ENCODE measurements at places on chromosomes 1 and 21.

GRCh38 chr1:56070601-56071000 lies 508.8 kb downstream of the PLPP3 start:
- DNase-seq: no peak

DNA sequence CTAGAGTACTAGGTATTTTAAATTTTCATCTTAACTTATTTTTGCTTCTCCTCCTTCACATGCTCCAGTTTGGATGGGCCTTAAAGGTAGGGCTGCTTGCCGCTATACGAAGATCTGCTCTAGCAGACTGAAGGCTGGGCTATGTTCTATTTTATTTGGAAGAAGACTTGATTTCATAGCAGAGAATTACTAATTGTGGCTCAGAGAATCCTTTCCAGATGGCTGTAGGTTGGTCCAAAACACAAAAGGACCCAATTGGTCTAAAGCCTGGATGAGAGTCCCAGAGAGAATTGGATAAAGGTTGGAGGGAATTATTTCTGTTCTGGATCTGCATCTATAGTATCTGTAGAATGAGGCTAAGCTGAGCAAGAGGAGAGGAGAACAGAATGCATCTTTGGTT lies 719.4 kb upstream of the PTBP2 start:
- no peak for DNase-seq

- no peak for DNase-seq
Observed at GRCh38 chr1:8604041-8604945, 213.1 kb downstream of the RERE start.

DNA sequence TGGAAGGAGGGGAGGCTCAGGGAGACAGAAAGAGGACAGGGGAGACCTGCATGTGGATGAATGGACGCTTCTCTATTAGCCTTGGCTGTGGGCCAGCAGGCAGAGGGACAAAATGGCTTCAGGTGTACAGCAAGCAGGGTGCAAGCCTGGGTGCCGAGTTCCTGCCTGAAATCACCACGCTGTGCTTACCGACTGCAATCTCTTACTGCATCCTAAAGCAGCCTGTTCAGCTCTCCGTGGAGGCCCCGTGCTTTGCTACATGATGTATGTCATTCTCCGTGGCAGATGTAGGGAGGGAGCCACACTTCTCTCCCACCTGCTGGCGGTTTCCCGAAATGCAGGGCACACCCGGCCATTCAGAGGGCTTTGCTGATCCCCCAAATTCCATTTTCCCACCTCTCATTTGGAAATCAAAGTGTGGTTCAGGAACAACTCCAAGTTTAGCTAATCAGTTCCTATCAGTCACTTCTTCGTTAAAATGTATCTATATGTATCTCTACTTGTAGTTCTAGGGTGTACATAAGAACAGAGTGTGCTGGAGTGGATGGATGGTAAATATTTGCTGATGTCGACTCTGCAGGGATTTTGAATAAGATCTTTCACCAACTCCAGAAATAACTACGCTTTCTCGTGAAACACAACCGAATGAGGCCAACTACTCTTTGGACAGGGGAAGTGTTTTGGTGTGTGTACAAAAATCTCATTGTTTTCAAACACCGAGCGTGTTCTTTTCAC lies 122.3 kb upstream of the BACE2 start:
- DNase-seq: no peak

- no peak for DNase-seq
Observed at GRCh38 chr1:19735440-19736127, 64.1 kb downstream of the TMCO4 start.

- no peak for DNase-seq
Observed at GRCh38 chr1:20719871-20720620, 2.2 kb upstream of the KIF17 start.

GRCh38 chr1:81915937-81916336 lies 115.2 kb downstream of the ADGRL2 start:
- DNase-seq: no peak

- no peak for DNase-seq
Observed at GRCh38 chr21:30193201-30193600, 22.7 kb downstream of the CLDN8 start.

- no peak for DNase-seq
Observed at GRCh38 chr1:100793659-100794058, 74.1 kb downstream of the VCAM1 start.

GRCh38 chr1:32764826-32765569 lies 52.2 kb downstream of the YARS1 start:
- no peak for DNase-seq

GRCh38 chr1:161731981-161732718 lies 10.8 kb downstream of the FCRLB start:
- no peak for DNase-seq

DNA sequence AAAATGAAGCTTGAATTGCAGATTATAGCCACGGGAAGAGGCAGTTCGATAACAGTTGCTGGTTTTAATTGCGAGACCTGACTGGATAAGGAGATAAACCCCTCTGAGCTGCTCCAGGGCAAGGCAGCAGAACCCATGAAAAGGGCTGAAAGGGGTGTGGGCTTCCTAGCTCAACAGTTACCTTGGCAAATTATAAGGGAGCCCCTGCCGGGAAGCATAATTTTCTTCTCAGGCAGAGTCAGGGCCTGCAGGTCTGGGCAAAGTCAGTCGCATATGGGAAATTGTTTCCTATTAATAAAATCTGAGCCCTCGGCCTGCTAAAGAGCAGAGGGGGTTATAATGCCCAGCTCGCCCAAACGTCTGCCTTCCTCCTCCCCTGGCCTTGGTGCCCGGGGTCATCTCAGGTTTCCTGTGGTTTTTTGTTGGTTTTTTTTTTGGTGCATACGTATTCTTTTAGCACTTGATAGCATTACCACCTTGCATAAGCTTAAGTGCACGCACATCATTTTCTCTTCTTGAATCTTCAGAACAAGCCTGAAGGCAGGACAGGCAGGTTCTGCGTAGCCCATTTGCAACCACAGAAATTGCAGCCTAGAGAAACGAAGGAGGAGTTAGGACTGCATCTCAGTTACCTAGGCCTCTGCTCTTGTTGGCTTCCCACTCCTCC lies 33.9 kb upstream of the SELENON start:
- DNase-seq: no peak

- no peak for DNase-seq
Observed at GRCh38 chr1:9559673-9560072, 20.4 kb downstream of the SLC25A33 start.

DNA sequence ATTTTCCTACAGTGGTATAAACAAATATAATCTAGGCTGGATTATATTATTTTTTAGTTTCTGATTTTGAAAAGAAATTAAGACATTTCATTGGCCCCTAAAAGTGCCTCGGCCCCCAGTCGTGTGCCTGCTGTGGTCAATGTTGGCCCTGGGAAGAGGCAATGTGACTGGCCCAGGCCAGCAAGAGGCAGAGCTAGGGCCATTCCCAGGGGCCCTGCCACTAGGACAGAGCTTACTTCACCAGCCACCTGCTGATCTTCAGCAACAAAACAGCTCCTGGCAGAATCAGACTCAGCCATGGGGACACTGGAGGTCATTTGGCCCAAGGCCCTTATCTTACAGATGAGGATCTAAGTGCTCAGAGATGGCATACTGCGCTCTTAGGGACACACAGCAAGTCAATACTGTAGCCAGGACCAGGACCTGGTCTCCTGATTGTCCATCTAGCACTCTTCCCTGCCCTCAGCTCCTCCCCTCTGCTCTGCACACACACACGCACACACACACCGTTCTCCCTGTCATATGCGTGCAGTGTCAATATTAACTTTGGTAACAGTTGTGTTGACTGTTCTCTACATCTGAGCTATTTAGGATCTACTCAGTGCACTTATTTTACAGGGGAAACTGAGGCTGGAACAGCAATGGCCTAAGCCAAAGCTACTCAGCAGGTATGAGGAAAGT lies 16.6 kb upstream of the KLHDC7A start:
- no peak for DNase-seq

DNA sequence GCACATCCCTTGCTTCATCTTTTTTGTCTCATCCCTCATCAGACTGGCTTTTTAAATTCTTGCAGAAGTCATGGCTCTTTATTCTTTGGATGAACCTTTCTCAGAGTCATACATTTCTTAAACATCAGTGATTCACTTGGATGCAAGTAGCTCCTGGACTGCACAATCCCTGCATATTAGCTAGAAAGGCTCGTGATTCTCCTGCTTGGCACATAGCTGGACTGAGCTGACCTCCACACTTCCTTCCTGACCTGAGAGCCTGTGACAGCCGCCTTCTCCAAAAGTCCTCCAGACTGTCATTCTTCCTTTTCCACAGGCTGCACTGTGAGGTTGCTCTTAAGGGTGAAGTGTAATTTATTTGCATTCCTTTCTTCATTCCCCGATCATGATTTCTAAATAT lies 109.4 kb downstream of the RGL1 start:
- DNase-seq: no peak

- DNase-seq: no peak
Observed at GRCh38 chr1:165129568-165130164, 226.8 kb downstream of the LMX1A start.

GRCh38 chr1:163970699-163971098 lies 588.3 kb upstream of the PBX1 start:
- no peak for DNase-seq
